ENCODE measurements at places on chromosomes 12 and 14. TPM values are rescaled to one million over a fixed set of nuclear protein-coding genes. Genes with fewer than 3 reads are reported as not detected.

The EGLN3 gene
- not detected for polyA plus RNA-seq

The ELK3 gene
- polyA plus RNA-seq, result 37.3 TPM

The ZNF605 gene
- polyA plus RNA-seq, result 1.4 TPM

The HRK gene
- not detected for polyA plus RNA-seq

The LRTM2 gene
- not detected for polyA plus RNA-seq

The C12orf60 gene
- polyA plus RNA-seq, result 1.4 TPM

The RPS6KL1 gene
- polyA plus RNA-seq, result 3.4 TPM

All from CD4-positive, CD25-positive, alpha-beta regulatory T cell (primary cell).